Islet precursor cell (in vitro differentiated cells): ENCODE measurements at places on chromosomes 5 and 9.

GRCh38 chr9:75960551-75960950, 70.1 kb downstream of the PCSK5 start:
- DNase-seq: no peak

DNA sequence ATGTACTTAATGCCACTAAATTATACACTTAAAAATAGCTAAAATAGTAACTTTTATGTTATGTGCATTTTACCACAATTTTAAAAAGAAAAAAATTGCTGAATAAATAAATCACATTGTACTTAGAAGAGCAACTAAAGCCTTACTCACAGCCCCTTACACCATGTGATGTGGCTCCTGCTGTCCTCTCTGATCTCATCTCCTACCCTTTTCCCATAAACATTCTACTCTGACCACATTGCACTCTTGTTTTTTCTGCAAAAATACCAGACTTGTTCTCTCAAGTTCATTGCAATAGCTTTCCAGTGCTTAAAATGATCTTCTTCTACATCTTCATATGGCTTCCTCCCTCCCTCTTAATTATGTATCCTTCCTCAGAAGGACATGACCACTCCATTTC, 268.4 kb downstream of the ELAVL2 start:
- no peak for DNase-seq

- DNase-seq: no peak
Measured at GRCh38 chr9:105158898-105159297, 85.6 kb upstream of the SLC44A1 start.

- no peak for DNase-seq
Measured at GRCh38 chr9:111068383-111068730, 30.1 kb upstream of the LPAR1 start.

DNA sequence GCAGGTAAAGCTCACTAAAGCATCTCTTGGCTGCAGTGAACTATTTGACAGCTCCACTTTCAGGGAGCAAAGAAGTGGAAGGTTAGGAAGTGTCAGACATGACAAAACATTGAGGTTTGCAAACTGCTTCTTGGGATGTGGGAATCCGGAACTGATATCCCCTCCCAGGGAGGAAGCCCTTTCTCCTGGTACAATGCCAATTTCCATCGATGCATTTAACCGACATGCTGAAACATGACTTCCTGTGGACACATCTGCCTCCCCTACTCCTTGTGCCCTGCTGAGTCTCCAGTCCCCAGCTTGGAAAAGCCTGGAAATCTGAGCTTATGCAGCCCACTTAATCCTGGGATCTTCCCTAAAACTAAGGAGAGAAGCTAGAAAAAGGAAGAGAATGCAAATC, 323.1 kb upstream of the DAP start:
- DNase-seq: no peak

DNA sequence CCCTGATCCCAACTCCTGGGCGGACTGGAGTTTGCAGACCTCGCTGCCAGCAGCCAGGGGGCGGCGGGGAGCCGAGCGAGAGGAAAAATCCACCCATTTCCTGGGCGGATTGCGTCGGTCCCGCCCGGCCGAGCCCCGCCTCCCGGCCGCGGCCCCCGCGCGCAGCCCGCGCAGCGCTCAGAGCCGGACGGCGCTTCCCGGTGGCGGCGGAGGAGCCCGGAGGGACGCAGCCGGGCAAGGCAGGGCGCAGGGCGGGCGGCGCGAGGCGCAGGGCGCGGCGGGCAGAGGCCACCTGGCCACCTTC, at the start of gene OLFM1:
OLFM1 (plus strand) TSS at position 180 of the 304 bp plus-strand sequence. CDS start 322 bp downstream, outside the sequence.
- peak; percentile 89 for DNase-seq
